Activated CD4-positive, alpha-beta T cell treated with anti-CD3 and anti-CD28 coated beads for 4 hours (primary cell): ENCODE measurements at places on chromosomes 2 and 18.

DNA sequence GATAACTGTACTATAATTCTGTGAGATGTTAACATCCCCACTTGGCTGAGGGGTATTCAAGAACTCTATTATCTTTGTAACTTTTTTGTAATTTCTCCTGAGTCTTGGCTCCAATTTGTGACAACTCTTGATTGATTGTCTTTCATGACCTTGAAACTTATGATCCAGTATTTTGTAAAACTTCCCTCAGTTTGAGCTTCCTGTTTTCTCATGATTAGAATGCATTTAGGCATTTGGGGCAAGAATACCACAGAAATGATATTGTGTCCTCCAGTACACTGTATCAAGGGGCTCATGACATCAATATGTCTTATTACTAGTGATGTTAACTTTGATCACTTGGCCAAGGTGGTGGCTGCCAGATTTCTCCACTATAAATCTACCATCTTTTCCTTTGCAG, 37.4 kb downstream of the PNO1 start:
- DNase-seq, result no peak

- no peak for DNase-seq
Measured at GRCh38 chr2:63614983-63615945, 26.5 kb downstream of the MDH1 start.

GRCh38 chr18:70411876-70412435, 123.1 kb downstream of the SOCS6 start:
- DNase-seq, result no peak

GRCh38 chr18:80009661-80010550, 21.5 kb upstream of the TXNL4A start:
- no peak for DNase-seq

DNA sequence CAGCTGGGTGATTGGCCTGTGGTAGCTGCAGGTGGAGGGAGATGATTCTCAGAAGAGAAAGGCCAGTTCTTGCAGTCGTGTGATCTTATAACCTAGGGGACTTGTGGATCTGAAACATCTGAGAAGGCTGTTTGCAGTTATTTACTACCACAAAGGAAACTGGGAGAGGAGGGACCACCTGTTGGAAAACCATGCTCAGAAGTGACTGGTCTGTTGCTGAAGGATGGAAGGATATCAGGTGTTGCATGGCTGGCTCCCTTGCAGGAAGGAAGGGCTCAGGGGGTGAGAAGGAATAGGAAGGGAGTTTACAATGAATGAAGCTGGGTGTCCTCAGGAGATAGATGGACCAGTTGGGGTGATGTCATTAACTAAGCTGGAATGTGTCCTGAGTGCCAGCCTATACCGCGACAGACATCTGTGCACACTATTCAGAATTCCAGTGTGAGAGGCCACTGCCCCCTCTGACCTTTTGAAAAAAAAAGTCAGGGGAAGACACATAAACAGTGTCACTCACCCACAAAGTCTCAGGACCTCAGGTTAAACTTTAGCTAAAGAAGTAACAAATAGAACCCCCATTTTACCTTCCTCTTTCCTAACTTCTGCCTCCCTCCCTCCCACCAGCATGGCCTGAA, 17.5 kb downstream of the IGFBP2 start:
- DNase-seq, result no peak

GRCh38 chr18:9683418-9684396, 24.4 kb upstream of the RAB31 start:
- DNase-seq, result no peak

- DNase-seq, result no peak
Measured at GRCh38 chr2:239640210-239640609, 239.4 kb upstream of the HDAC4 start.

- no peak for DNase-seq
Measured at GRCh38 chr2:137566387-137566786, 397.9 kb upstream of the HNMT start.

DNA sequence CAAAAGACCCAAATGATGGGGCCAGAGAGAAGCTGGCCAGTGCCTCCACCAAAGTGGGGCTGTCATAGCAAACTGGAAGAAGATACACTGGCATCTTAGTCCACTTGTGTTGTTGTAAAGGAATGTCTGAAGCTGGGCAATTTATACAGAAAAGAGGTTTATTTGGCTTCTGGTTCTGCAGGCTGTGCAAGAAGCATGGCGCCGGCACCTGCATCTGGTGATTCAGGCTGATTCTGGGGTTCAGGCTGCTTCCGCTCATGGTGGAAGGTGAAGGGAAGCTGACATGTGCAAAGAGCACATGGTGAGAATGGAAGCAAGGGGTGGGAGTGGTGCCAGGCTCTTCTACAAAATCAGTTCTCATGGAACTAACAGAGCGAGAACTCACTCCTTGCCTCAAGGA, 135.9 kb upstream of the TWIST2 start:
- DNase-seq, result no peak

DNA sequence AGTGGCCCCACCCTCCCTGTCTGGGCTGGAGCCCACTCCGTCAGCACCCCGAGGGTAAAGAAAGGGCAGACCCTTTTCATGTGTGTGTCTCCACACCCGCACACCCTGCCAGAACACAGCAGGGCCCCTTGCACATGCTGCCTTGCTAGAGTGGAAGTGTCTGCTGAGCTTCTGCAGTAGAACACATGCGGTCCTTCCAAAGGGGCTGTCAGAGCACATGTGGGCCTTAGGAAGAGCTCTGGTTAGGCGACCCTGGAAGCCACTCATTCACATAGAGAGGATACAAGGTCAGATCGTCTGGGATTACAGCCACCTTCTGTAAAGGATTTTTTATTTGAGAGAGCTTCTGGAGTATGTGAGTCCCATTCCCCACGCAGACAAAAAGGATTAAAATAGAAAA, 613.2 kb upstream of the RAB6C start:
- DNase-seq, result no peak

- DNase-seq, result no peak
Measured at GRCh38 chr2:79512442-79513401, at the start of gene CTNNA2. Gene CTNNA2, plus strand, starts transcription at chr2:79513051.

DNA sequence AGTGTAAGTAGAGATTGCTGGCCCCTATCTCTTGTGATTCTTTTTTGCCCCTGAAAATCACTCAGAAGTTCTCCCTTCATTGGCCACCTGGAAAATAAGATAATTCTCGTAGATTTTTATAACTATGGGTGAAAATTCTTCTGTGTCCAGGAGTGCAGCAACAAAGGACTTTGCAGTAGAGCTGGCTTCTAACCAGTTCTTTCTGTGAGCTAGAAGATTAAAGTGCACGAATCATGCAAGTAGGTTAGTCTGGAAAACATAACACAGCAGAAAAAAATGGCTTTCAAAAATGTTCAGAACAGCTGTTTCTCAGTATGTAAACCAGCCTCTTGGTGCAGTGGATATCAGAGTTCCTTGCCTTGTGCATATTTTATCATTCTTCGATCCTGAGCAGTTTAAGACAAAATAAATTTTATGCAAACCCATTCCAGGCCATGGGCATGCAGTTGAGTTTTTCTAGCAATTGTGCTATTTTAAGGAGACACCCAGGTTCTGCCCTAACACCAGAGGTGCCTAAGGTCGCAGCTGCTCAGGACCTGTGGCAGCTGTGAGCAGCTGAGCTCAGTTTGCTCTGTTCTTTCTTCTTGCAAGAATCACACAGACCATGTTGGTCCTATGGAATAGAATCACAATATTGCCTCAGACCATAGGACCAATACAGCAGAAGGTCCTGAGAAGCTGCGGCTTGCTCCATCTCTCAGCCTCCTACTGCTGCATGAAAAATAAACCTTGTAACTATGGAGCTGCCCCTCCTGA, 80.9 kb upstream of the BCL2L11 start:
- DNase-seq, result no peak

GRCh38 chr18:45255197-45255890, 359.9 kb upstream of the SLC14A2 start:
- DNase-seq, result no peak

GRCh38 chr2:10057231-10058107, 14.1 kb downstream of the KLF11 start:
- DNase-seq, result no peak

DNA sequence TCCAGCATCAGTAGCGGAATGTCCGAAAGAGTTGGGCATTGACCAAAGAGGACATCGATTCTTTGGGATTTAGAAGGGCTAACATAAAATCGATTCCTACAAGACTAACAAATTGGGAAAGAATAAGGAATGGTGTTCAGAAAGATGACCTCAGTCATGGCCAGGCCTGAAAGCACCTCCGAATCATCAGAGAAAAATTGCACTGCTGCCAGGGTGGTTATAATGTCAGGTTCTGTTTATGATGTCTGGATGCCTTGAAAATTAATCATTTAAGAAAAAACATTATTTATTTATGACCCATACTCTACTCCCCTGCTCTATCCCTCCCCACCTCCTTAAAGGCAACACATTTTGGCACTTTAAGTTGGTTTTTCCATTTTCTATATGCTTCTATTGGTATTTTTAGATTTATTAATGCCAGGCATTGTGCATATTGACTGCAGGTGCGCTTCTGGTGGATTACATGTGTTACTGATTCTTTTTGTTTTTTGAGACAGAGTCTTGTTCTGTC, 104.7 kb downstream of the MYCN start:
- DNase-seq, result no peak

DNA sequence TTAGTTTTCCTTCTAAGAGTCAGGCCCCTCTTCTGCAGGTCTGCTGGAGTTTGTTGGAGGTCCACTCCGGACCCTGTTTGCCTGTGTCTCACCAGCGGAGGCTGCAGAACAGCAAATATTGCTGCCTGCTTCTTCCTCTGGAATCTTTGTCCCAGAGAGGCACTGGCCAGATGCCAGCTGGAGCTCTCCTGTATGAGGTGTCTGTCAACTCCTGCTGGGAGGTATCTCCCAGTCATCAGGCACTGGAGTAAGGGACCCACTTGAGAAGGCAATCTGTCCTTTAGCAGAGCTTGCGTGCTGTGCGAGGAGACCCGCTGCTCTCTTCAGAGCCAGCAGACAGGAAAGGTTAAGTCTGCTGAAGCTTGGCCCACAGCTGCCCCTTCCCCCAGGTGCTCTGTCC, 4.8 kb downstream of the REG1B start:
- DNase-seq, result no peak

- no peak for DNase-seq
Measured at GRCh38 chr18:44090453-44090852, 590.2 kb upstream of the SETBP1 start.

- DNase-seq, result no peak
Measured at GRCh38 chr2:47697000-47697601, 85.8 kb upstream of the MSH6 start.

- no peak for DNase-seq
Measured at GRCh38 chr18:78953566-78953965, 26.1 kb upstream of the SALL3 start.

- DNase-seq, result no peak
Measured at GRCh38 chr2:215998636-215999035, 14.7 kb downstream of the MREG start.

DNA sequence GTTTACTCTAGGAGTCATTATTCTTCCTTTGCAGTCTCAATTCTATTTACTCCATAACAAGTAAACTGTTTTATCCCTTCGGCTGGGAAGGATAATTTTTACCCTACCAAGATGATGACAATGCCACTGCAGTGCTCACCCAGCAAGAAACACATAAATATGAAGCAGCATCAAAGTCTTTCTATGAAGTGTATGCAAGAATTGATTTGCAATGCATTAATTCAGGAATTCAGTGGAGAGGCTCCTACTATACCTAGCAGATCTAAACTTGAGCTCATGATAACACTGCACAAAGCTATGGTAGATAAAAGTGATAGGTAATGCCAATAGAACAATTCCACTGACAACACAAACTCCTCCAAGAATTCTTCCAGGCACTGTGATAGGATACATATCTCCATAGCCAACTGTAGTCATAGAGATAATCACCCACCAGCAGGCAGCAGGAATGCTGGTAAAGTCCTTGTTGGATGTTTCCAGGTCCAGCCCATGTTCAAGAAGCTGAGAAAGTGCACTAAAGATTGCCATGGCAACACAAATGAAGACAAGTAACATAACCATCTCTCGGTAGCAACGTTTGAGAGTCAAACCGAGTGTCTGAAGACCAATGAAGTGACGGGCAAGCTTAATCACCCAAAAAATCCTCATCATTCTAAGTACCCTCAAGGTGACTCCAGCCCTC, 49.9 kb downstream of the KCNG3 start:
- no peak for DNase-seq

GRCh38 chr2:26816893-26817292, 31.0 kb downstream of the CENPA start:
- no peak for DNase-seq

DNA sequence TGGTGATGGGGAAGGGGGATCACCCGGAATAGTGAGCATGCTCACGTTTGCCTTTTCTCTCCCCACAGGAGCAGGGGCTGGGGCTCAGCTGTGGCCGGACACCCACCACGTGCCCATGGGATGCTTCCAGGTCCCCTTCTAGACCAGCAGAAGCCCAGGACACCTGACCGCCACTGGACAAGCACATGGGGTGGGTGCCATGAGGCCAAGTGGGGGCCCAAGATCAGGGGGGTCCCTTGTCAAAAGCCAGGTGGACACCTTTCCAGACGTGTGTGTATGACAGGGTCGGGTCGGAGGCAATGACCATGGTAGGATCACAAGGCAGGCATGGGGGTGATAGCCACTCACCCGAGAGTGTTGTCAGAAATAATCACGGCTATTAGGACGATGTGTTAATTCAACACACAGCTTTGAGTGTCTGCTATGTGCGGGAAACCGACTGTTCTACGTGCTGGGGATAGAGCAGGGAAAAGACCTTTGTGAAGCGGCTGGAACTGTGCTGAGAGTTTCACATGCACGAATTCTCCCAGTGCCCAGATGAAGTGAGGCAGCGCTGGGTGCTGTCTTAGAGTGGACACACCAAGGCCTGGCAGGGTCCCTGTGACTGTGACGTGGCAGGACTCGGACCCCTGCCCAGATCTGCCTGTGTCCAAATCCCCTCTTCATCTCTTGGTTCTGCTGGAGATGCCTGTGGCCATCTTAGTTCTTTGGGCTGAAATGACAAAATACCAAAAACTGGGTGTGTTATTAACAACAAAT, 244.7 kb downstream of the NDUFA10 start:
- DNase-seq, result no peak

GRCh38 chr2:88747990-88748389, 56.5 kb downstream of the RPIA start:
- DNase-seq, result no peak

DNA sequence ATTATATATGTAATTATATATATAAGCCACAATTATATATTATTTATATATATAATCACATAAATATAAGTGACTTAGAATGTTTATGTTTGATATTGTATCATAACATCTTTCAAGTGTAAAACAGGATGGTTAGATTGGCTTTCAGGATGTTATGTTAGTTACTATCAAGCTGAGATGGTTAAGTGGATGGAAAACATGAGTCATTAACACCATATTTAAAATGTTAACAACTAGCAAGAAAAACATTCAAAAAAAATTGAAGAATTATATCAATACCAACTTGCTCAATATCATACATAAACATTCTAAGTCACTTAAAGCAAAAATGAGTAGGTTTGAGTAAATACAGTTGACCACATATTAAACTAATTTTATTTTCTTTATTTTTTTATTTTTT, 21.8 kb upstream of the RAB27B start:
- DNase-seq, result no peak

DNA sequence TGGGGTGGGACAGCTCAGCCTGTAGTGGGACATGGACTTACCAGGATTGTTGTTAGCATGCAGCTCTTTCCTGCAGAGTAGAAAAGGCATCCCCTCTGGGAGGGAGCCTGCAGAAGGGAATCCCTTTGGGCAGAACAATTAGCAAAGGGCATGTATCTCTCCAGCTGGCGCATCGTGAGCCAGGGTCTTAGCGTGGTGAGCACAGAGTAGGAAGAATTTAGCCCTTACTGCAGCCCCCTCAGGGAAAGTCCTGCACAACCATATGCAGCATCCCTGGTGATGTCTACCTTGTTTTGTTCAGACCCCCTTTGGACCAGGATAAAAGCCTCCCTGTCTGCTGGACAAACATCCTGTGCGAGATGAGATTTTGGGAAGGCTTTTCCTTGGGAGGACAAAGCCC, 292.1 kb downstream of the SLC4A3 start:
- DNase-seq, result no peak
